Skeletal muscle cell (primary cell): ENCODE measurements at places on chromosomes 3 and 15.

DNA sequence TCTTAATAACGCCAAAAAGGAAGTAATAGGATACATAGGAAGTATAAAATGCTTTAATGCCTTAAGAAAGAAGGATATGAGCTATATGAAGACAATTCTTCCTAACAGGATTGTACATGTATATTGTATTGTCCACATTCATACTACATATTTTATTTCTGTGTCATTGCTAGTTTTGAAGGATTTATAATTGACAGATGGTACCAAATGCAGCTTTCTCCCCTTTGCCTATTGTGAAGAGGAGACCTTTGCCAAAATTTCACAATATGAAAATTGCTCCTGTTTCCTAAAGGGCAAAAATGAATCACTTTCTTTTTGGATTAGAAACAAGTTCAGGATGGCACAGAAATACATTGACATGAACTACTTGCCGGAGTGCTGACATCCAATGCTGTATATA lies 34.8 kb upstream of the EOMES start:
- DNase-seq, result no peak

DNA sequence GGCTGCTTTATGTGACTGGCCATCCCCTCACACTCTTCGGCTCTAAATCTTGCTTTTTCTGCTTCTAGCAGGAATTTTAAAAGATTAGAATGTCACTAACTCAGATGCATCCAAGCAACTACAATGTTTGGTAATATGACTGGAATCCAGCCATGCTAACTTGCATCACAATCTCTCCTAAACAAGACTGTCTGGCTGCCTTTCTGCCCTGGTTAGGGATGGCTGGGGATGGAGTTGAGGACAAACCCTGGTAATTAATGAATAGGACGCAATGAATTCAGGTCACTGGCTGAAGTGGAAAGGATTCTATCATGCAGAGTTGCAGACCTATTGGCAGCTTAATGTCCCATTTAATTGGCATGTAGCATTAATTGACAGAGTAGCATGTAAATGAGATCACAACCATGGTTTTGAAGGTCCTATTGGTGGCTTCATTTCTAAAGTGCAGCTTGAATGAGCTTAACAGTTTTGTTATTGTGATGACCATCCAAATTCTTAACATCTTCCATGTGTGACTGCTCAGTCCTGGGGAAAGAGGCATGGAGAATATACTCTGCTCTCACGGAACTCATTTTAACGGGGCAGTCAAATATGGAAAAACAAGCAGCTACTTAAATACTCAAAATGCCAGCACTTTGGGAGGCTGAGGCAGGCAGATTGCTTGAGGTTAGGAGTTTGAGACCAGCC lies 21.7 kb downstream of the NMNAT3 start:
- no peak for DNase-seq

- no peak for DNase-seq
These were observed 106.5 kb upstream of the SLC4A7 start for GRCh38 chr3:27590437-27591298.

- DNase-seq, result no peak
These were observed 129.4 kb upstream of the CNTN4 start for GRCh38 chr3:1969281-1969680.

DNA sequence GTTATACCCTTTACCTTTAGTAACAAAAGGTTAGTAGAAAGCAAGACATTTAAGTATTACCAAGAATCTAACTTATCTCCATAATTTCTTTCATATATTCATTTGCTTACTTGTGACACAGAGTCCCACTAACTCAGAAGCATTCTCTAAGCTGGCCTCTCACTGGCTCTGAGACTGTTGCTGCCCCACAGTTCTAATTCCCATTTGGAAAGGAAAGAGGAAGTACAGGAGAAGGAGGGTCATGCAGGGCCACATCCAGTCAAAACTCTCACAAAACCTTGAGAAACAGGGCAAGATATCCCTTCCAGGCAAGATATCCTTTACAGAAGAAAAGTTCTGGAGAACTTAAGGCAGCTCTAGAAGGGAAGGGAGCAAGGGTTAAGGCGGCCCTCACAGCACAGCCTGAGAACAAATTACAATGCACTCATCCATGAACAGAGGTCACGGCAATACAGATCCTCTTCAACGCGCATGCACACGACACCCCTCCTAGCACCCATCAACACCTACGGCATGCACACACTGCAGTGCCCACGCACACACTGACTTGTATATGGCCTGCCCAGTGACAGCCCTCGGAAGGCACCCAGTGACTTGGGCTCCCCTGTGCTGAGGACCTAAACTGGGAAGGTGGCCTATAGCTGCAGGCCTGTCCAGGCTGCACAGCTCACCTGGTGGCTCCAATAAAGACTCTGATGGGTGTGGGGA lies 13.0 kb upstream of the MYO5C start:
- DNase-seq, result no peak

DNA sequence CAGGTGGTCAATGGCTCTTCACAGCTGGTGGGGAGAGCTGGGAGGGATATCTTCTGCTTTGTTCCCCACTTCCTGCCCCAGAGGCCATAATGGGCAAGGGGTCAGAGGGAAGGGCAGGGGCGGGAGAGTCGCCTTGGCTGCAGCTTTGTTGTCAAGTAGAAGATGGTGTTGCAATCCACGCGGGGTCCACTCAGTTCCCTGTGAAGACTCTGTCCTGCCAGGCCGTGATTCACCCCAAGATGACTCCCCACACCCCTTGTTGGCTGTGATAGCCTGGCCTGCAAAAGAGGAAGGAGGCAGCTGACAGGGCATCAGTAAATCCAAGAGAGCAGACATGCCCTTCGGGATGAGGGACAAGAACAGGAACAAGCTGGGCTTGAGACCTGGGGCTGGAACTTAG lies 6.9 kb downstream of the GALNT15 start:
- no peak for DNase-seq

DNA sequence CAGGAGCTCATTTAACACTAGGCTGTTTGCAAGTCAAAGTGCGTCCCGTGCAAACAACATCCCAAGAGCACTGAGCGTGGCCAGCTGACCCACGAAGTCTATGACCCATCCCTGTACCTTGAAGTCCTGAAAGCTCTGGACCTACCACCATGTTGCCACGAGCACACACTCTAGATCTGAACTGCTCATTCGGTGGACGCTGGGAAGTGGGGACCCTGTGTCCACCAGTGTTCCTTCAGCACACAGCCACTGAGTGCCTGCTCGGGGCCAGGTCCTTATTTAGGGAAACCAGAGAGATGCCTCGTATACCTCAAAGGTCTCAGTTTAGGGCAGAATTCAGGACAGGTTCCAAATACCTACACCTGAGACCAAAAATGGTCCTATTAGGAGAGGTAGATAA lies 236.9 kb downstream of the XXYLT1 start:
- DNase-seq, result no peak

GRCh38 chr15:25790000-25790660 lies 73.0 kb downstream of the ATP10A start:
- peak; percentile 79 for DNase-seq

DNA sequence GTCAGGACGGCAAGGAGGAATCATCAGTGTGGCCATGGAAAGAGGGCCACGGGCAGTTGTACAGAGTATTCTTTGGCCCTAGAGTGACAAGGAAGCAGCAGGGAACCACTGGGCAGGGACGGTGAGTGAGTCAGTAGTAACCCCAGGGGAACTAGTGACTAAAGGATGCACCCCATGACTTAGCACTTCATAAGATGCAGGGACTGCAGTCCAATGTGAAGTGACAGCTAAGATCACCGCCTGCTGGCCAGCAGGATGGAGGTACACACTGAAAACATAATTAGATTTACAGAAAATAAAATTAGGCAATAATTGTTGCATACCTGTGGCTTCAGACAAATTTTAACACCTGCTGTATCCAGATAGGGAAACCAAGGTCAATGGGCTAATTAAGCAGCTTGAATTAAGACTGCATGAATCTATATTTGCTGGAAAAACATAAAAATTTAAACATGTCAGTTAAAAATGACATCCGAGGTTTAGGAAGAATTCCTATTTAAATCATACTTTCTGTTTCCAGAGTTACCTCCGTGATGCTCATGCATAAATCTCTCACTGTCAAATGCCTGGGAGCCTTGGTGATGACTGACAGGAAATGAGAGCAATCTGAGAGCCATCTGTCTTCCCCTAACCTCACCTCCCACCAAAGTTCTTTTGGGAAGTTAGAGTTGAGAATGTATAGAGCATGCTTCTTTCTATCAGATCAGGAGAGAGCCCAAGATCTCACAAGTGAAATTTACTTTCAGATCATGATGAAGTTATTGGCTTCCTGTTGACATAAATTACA lies 56.5 kb downstream of the DCLK3 start:
- no peak for DNase-seq

- no peak for DNase-seq
These were observed 17.9 kb upstream of the NMNAT3 start for GRCh38 chr3:139695426-139696313.

- no peak for DNase-seq
These were observed 57.2 kb downstream of the DLG1 start for GRCh38 chr3:197241173-197241572.

- DNase-seq, result no peak
These were observed 3.0 kb downstream of the CXCR6 start for GRCh38 chr3:45946307-45946706.

DNA sequence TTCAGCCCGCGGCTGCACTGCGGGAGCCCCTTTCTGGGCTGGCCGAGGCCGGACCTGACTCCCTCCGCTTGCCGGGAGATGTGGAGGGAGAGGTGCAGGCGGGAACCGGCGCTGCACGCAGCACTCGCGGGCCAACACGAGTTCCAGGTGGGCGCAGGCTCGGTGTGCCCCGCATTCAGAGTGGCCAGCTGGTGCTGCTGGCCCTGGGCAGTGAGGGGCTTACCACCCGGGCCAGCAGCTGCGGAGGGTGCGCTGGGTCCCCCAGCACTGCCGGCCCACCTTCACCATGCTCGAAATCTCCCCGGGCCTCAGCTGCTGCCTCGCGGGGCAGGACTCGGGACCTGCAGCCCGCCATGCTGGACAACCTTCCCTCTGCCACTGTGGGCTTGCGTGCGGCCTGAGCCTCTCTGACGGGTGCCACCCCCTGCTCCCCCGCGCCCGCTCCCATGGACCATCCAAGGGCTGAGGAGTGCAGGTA lies 733.5 kb upstream of the CCDC54 start:
- no peak for DNase-seq

GRCh38 chr3:113193719-113194118 lies 17.6 kb upstream of the BOC start:
- no peak for DNase-seq
